Activated gamma-delta T cell (primary cell): ENCODE measurements at places on chromosomes 3 and 15.

- DNase-seq: no peak
Measured at GRCh38 chr3:71684757-71685386, 40.3 kb downstream of the EIF4E3 start.

GRCh38 chr15:65653341-65653740 is 31.6 kb downstream of the SLC24A1 start:
- no peak for DNase-seq

DNA sequence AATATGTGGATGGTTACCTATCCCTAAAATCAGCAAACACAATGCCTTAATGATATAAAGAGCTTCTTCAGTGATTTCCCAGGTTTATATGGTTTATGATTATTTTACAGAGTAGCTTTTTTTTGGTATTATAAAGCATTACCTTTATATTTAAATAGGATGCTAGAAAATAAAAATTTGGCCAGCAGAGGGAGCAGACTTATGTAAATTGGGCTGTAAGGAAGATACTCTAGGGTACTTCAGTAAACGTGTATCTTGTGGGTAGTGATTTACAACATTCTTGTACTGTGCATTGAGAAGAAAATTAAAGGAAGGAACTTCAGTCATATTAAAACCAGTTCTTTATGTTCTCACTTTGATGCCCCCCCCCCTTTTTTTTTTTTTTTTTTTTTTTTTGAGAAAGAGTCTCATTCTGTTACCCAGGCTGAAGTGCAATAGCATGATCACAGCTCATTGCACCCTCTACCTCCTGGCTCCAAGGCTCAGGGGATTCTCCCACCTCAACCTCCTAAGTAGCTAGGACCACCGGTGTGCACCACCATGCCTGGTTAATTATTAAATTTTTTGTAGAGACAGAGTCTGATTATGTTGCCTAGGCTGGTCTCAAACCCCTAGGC is 167.9 kb downstream of the BBX start:
- DNase-seq: no peak

- DNase-seq: no peak
Measured at GRCh38 chr15:41990243-41990605, 17.9 kb upstream of the EHD4 start.

GRCh38 chr3:111972891-111973290 is 5.9 kb upstream of the ABHD10 start:
- no peak for DNase-seq

DNA sequence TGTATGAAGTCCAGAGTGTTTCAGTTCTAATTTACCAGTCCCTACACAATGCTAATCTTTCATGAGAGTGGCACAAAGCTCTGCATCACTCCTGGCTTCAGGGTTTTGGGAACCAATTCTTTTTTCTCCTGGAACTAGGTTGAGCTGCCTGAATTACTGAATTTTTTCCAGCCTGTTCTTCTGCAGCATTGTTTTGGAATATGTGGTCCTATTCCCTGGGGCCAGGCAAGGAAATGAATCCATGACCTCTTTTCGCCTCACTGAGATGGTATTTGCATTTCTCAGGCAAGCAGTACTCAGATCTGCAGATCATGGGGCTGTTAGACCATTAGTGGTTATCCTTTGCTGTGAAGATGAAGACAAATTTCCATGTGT is 25.6 kb upstream of the GPR171 start:
- no peak for DNase-seq

- DNase-seq: no peak
Measured at GRCh38 chr15:60408463-60408981, 10.7 kb upstream of the ANXA2 start.

GRCh38 chr3:161212906-161213305 is 8.2 kb upstream of the NMD3 start:
- DNase-seq: no peak

DNA sequence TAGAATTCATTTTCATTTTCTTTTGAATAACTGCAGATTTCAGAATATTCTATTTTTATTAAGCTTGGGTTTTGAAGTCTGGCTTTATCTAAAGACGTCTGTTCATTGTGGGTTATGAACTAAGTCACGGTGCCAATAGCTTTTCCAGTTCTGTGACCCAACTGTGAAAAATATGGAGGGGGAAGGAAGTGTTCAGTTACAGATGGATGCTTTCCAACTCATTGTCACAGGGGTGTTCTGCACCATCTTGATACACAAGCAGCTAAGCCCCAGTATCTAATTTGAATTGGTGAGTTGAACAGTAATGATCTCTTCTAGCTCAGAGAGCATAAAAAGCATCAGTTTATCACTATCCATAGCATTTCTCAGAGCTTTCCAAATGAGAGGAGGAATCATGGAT is 710.6 kb downstream of the EDEM1 start:
- no peak for DNase-seq

- no peak for DNase-seq
Measured at GRCh38 chr3:48896936-48897335, 1.7 kb downstream of the SLC25A20 start.

DNA sequence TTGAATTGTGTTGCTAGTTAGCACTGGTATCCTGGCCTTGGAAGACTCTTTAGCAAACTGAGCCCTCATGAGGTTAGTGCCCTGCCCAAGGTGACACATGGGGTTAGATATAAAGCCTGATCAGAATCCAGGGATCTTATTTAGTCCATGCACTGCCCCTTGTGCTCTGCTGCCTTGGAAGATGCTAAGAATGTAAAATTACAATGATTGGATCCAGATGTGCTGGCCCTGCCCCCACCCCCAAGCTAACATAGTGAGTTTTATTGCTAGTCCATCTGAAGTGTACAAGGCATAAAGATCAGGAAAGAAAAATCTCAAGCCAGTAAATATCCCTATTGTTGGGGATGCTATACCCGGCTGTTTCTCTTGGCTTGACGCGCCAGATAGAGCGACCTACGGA is 248.1 kb upstream of the C2CD4B start:
- no peak for DNase-seq

DNA sequence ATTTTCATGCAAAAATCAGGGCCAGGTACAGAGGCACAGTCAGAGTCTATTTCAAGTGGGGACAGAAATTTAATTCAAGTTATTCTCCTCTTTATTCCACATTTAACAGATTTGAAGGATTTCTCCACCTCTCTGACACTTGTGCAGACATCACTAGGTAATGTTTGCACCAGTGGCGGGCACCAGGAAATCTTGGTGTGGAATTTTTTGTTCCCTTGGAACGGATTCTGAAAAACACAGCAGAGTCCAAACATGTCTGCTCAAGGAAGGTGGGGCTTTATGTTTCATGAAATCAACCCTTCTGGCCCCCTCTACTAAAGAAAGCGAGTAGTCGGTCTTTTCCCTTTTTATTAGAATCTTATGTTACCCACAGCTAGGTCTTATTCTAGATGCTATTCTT is 271.2 kb upstream of the MDFIC2 start:
- no peak for DNase-seq

DNA sequence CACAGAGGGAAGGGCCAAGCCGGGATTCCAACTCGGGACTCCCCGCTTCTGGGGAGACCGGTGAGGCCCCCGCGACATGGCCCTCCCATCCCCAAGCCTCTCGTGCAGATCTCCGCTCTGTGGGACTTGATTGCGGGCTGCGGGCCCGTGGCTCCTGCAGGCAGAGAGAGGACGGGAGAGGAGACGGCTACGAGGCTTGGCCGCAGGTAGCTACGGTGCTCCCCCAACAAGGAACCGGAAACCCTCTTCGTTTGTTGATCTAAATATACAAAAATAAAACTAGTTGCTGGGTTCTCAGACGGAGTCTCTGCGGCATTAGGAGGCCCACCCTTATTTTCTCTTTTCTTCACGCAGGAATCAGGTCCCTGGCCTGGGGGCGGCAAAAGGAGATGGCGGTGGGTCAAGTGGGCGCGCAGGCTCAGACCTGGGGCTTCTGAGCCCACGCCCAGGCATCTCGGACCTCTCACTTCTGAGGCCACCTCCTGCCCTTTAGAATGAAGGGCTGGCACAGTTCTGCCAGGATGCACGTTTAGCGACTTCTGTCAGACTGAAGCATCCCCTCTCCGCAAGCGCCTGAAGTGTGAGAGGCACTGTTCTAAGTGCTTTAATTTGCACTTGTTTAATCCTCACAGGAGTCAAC is 10.9 kb downstream of the GNB5 start:
- DNase-seq: peak; percentile 43

- no peak for DNase-seq
Measured at GRCh38 chr15:29162411-29162810, 107.2 kb downstream of the NSMCE3 start.

GRCh38 chr15:55715355-55716076 is 27.4 kb downstream of the PRTG start:
- DNase-seq: no peak

DNA sequence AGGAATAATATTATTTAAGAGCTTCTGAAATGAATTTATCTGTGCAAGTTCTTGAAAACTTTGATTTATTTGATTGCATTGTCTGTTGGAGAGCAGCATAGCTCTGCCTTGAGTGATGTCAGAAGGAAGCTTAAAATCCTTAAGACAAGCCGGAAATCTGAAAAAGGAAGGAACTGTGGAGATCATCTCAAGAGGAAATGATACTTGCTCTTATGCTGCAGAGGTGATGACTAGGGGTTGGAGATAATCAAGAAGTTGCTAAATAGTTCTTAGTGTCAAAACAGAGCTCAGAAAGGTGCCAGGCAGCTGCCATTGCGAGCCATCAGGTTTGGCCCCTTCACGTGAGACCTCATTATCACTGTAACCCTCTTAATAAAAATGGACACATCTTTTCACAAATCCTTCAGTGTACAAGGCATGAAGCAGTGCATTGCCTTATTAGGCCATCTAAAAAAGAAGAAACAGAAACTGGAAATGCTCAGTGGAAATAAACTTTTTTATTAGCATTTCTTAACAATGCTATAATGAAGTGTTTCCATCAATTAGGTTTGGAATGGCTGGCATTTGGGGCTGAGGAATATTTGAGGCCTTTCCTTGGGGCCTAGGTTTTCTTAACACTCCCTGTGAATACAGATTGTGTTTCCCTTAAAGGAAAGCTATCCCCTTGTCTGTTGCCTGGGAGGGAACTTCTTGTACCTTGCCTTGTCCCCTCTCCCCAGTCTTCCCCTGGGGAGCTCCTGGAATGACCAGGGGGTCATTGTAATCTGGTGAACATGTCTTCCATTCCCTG is 34.5 kb upstream of the VILL start:
- DNase-seq: no peak

DNA sequence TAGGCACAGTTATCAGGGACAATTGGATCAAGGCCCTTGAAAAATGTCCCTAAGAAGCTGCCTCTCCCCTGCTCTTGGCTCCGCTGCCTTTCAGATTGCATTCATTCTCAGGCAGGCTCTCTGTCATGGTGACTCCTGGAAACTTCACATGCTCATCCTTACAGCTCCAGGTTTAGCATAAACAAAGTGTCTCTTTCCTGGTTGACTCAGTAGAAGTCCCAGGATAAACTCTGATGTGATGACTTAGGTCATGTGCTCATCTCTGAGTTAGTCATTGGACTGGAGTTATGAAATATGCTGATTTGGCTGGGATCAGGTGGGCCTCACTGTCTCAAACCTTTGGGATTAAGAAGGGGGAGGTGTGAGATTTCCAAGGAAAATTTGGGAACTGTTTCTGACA is 243.8 kb downstream of the ZNF621 start:
- DNase-seq: no peak

DNA sequence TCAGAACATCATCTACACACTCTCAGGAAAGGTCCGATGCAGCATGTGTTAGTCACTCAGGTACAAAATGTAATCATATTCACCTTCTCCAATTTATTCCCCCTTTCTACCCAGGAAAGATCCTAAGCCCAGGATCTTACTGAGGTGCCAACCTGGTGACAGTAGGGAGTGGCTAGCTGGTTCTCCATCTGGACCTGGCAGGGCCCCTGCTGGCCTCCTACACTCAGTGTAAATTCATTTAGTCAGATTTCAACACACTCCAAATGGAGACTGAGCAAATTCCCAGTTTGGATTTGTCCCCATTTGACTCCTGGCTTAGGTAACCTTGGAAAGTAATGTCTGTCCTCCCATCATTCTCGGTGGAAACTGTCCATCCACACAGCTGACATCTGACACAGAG is 47.3 kb downstream of the SYNPR start:
- DNase-seq: no peak

DNA sequence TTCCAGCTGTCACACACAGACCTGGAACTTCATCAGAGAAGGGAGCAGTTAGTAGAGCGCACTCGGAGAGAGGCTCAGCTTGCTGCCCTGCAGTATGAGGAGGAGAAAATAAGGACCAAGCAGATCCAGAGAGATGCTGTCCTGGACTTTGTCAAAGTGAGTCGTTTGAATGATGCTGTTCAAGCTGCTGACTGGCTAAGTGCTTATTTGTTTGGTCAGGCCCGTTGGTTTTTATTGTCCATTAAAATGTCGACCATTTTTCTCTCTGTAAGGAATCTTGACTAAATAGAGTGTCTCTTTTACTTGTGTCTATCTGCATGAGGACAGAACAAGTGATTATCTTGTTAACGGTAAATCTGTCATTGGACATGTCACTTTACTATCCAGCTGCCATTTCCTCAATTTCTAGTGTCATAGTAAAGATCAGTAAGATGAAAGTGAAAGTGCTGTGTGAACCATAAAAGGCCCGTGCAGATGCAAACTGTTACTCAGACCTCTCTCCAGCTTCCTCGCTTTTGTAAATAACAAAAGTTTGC is 56.9 kb downstream of the LRCH3 start:
- DNase-seq: no peak

DNA sequence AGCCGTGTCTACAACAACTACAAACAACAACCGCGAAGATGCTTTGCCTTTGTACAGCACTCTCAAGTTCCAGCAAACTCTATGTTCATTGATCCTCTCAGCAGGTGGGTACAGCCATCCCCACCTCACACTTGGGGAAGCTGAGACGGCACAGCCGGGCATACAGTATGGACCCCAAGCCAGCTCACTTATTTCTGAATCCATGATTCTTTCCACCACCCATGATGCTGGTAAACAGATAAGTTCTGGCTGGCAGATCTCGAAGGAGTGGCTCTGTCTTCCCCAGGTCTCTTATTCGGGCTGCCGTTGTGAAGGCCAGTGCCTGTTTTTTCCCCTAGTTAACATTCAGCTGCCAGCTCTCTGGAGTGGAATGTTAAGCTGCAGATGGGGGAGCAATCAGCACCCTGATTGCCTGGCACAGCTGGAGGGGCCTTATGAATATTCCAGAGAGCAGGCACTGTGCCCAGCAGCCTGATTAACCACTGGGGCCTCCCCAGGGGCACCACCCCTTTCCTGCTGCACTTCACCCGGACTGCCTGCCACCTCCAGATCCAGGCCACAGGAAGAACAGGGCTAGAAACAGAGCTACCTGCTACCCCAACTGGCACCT is 73.2 kb downstream of the CORO2B start:
- no peak for DNase-seq

GRCh38 chr15:88864861-88865497 is 30.4 kb downstream of the HAPLN3 start:
- DNase-seq: no peak

DNA sequence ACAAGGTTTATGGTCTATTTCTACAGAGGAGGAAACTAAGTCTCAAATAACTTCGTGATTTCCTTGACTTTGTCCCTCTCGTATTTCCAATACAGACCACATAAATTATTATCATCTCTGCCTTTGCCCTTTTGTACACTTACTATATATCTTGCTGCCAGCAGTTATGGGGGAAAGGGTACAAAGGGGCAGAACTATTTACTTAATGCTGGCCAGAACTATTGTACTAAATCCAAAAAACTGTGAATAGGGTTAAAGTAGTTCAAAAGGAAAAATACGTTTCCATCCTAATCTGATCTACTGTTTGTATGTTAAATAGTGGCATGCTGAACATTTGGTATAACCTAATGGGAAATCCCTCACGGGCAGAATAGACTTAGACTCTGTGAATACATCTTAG is 537.3 kb upstream of the SEMA6D start:
- DNase-seq: no peak
